ENCODE measurements at places on chromosomes 6 and 20.

DNA sequence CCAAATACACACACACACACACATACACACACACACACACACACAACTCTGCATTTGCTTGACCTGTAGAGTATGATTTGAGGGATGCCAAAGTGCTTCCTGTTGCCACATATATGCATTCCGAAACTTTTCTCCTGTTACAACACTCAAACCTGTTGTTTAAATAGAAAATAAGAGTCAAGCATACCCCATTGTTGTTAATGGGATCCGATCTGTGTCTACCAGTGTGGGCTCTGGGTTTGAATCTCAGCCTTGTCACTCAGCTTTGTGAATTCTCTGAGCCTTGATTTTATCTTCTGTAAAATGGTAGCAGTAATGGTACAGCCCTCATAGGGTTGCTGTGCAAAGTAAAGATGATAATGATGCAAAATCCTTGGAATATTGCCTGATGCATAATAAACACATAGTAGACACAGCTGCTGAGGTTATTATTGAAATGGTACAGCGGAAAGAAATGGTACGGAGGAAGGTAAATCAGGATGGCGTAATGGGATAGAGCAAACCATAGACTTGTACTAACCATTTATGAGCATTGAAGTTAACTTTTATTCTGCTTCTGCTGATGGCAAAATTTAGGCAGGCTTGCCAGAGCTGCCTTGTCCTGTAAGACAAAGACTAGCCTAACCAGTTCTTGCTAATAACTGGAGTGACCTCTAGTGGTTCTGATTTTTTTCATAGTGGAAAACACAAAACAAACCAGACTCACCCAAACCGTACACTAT is 113.5 kb upstream of the PHACTR1 start:
- no peak for DNase-seq

DNA sequence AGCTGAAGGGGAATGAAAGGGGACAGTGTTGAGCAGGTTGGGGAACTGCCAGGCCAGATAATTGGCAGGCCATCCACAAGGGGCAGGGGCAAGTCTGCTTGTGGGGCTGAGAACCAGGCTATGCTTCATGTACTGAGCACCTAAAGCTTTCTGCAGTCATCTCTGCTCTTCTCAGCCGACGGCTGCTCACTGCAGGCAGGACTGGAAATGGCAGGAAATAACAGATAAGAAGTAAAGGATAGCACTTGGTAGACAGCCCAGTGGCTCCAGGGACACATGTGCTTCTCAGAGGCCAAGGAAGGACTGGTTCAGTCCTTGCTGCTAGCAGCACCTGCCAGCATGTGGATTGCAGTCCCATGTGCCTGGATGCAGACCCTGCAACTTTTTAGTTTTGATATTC is 89.8 kb downstream of the CD164 start:
- DNase-seq, result no peak

DNA sequence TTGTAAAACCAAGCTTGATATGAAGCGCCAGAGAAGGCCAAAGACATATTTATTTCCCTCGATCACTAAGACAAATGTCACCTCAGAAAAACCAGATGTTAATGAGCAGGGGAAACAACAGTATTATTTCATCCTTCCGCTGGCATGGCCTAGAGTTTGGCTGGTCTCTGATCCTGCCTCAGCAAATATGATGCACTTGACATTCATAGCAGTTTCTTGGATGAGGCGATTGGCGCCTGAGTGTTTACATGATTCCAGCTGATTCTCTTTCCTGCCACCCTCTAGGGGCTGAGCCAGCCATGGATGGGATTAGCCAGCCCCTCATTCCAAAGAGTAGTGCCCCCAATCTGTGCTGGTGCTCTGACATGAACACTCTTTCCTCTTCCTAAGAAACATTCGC is 67.9 kb downstream of the STMND1 start:
- DNase-seq, result no peak

- DNase-seq, result no peak
Observed at GRCh38 chr6:37283671-37284151, 25.8 kb upstream of the TMEM217 start.

DNA sequence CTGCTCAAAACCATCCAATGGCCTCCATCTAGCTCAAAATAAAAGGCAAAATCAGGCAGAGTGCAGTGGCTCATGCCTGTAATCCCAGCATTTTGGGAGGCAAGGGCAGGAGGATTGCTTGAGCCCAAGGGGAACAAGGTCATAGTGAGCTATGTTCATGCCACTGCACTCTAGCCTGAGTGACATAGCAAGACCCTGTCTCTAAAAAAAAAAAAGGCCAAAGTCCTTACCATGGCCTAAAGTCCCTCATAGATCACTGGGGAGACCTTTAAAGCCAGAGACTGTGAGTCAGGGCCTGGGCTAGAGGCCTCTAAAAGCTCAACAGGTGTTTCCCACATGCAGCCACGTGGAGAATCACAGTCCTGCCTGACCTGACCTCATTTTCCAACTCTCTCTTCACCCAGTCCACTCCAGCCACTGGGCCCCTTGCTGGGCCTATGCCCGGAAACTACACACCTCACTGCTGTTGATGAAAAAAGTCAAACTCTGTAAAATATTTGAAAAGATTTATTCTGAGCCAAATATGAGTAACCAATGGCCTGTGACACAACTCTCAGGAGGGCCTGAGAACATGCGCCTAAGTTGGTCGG is 28.2 kb upstream of the TAB2 start:
- DNase-seq, result no peak

GRCh38 chr6:30883685-30884520 is at the start of gene DDR1:
TSS of gene DDR1 (plus strand) at chr6:30884519. CDS start at chr6:30888730, 4,211 bp downstream.
- peak; percentile 71 for DNase-seq

- no peak for DNase-seq
Observed at GRCh38 chr6:149503872-149504271, 19.1 kb upstream of the ZC3H12D start.

DNA sequence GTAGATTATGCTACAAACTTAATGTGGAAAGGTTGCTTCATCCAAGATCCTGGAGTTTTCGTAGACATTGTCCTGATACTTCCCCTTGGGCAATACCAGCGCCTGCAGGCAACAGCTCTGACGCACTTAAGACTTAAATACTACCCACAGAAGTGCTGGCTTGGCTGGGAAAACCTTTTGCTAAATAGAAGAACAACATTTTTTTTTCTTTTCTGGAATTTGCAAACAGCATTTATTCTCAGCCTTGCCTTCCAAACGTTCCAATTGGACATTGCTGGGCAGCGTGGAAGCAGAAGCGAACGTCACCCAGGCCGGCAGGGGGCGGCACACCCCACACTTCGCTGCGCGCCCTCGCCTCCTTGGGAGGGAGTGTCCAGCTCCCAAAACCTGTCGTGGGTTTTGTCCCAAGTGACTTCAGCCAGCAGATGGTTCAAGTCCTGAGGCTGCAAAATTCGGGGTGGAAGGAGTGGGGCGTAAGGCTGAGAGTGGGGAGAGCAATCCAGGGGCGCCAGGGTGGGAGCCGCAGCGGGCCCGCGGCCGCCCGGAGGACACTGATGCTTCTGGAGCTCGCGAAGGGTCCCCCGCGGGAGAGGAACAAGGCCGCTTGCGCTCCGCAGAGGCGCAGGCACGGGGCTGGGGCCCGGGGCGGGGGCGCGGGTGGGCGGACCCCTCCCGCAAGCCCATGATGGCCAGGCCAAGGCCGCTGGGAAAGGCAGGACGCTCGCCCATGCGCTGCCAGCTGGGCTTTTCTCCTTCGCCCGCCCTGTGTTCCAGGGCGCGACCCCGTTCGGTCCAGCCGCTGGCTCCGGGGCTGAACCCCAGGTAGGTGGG is 60.8 kb upstream of the MAP3K4 start:
- DNase-seq, result peak; percentile 65

DNA sequence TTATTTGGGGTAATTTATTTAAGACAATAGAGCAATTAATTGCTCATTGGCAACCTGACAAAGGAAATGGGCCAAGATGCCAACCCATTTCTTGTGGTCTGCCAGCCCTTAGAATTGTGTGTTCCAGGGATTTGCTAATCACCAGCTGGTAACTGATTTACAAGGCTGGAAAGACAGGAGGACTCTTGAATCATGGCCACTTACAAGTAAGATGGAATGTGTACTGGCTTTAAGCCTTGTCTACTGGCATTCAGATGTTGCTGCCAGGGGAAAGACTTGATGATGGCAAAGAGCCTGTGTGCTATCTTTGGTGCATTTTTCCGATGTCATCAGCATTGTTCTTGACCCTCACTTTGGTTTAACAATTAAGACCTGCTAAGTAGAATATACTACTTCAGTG is 91.0 kb downstream of the BCKDHB start:
- no peak for DNase-seq

DNA sequence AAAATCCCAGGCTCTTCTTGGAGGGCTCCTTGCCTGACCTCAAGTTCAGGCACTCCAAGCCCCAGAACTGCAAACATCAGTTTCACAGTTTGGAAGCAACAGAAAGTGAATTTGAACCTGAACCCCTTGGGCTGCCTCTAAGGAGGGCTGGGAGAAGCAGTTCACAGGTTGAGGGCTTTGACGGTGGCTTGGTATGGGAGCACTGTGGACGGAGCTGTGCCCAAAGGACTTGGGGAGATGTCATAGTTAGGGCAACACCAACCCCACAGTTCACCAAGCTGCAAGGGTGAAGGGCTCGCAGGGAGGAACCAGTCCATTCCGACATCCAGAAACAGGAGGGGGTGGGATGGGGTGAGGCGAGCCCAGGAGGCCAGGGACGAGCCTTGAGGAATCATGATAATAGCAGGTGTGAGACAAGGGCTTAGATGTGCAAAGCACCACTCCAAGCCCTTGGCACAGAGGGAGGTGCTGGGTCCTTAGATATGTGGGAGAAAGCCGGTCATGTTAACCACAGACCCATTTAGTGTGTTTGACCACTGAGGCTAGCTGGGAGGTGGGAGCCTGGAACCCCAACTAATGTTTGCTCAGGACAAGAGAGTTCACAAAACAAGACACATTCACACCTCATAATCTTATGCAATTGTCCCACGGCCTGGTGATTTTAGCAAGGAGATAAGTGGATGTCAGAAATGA is 4.3 kb downstream of the CEBPB start:
- DNase-seq, result no peak

- DNase-seq, result no peak
Observed at GRCh38 chr6:88548891-88549505, 382.9 kb upstream of the CNR1 start.

DNA sequence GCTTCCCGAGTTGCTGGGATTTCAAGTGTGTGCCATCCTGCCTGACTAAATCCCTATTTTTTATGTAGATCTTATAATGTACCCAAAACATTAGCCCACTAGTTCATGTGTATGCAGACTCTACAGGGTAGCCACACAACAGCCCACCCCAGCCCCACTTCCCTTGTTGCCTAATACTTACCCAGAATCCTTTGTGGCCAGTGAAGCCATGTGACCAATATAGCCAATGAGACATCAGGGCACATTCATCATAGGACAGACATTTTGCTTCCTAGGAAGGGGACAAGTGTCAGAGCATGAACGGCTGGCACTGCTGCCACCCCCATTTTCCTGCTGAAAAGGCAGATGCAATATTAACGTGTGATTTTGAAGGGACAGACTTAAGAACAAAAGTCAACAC is 36.0 kb upstream of the TCP11 start:
- no peak for DNase-seq

- no peak for DNase-seq
Observed at GRCh38 chr6:154689493-154690255, 43.5 kb upstream of the SCAF8 start.

- no peak for DNase-seq
Observed at GRCh38 chr6:35454391-35455110, 2.4 kb downstream of the FANCE start.

- DNase-seq, result no peak
Observed at GRCh38 chr20:40946451-40946850, 82.2 kb upstream of the TOP1 start.

DNA sequence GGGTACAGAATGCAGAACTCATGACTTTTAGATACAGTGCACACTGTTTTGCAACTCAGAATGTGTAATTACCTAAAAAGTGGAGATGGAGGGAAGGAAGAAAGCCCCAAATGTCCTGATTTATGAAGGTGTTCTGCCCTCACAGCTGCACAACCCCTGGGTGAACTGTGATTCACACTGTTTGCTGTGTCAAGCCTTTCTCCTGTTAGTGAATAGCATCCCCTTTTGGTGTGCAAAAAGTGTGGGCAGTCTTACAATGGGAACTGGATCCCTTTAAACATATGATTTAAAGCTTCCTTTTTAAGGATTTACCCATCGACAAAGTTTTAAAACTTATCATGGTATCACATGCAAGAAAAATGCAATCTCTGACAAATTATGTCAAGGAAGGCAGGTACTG is 633.4 kb upstream of the EPHA7 start:
- DNase-seq, result no peak

GRCh38 chr6:169046483-169047192 is 207.0 kb downstream of the THBS2 start:
- DNase-seq, result no peak

GRCh38 chr20:39464238-39464637 is 502.1 kb downstream of the DHX35 start:
- no peak for DNase-seq

- no peak for DNase-seq
Observed at GRCh38 chr20:38473367-38473795, 738 bp downstream of the RALGAPB start.

DNA sequence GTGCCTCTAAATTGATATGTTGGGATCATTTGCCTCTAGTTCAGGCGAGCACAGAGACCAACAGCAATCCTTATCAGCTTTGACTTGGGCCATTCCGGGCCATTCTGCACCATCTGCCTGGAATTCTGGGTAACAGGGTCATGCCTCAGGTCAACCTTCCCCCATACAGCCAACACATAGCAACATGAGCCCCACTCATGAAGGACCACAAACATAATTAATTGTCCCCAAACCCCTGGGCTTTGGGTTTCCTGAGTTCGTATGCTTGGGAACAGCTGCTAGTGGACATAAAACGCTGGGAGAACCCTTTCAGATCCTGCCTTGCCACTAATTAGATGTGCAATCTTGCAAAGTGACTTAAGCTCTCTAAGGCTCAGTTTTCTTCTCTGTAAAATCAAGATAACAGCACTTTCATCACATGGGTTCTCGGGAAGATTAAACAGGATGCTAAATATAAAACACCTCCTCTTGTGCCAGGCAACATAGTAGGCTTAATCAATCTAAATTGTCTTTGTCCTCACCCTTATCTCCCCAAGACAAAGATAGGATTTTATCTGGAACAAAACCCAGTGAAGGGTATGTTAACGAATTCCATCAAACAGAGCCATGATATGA is 426.5 kb downstream of the CD83 start:
- DNase-seq, result no peak

DNA sequence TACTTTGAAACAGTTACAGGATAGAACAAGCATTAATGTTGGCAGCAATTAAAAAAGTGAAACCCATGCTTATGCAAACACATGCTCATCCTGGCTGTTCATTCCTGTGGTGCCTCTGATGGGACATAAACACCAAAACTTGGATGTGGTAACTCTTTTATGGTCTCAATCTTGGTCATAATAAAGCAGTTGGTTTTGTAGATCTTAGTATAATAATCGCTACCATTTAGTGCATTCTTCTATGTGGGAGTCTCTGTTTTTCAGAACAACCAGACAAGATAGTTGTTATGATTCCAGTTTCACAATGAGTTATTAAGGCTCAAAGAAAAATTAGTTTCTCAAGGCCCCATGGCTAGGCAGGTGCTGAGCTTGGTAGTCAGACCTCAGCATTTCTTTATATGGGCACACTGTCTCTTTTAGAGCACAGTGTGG is 184.0 kb downstream of the UTRN start:
- no peak for DNase-seq

GRCh38 chr6:104109806-104110205 is 749.9 kb downstream of the HACE1 start:
- no peak for DNase-seq

GRCh38 chr20:21513881-21514540 is at the start of gene NKX2-2:
TSS of gene NKX2-2 (minus strand) at chr20:21514064. CDS start at chr20:21513669, 395 bp downstream.
- no peak for DNase-seq
